Stimulated activated CD8-positive, alpha-beta memory T cell treated with anti-CD3 and anti-CD28 coated beads, Interleukin-7, amount 100 ng/mL, for 4 hours (primary cell): ENCODE measurements at places on chromosomes 5 and 9.

DNA sequence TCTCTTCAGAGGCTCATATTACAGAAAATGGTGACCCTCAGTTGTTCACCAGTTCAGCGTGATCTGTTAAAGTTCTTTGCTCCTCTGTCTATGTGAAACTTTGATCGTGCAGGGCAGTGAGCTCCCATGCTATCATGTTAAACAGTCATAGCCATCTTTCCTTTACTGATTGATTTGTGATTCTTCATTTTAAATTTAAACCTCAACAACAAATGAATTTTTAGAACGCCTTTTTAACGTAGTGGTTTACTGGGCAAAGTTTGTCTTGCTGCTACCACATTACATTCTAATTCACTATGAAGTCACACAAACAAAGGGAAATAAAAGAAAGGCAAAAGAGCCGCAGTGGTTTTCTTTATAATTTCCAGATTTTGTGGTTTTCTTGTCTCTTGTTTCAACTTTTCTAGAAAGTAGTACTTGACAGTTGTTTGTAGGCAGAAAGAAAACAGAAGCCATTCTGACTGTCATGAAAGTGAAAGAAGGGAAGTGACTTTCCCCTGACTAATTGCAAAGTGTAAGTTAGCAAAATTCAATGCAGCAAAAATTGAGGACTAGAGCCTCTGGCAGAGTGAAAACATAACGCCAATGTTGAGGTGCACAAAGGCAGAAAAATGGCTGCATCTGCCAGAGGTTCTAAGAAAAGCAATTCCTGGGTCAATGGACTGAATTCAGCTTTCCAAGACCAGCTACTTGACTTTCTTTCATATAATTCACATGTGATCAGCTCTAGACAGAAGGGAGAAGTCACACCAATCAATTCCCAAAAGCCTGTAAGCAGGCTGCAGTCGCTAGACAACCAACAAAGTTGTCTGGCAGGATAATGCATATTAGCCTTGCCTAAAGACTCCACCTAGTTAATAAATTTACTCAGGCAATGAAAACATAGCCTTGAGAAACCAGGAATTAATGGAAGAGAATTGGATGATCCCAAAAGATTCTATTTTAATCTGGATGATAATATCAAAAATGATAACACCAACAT, 7.1 kb upstream of the IFNA6 start:
- no peak for DNase-seq

DNA sequence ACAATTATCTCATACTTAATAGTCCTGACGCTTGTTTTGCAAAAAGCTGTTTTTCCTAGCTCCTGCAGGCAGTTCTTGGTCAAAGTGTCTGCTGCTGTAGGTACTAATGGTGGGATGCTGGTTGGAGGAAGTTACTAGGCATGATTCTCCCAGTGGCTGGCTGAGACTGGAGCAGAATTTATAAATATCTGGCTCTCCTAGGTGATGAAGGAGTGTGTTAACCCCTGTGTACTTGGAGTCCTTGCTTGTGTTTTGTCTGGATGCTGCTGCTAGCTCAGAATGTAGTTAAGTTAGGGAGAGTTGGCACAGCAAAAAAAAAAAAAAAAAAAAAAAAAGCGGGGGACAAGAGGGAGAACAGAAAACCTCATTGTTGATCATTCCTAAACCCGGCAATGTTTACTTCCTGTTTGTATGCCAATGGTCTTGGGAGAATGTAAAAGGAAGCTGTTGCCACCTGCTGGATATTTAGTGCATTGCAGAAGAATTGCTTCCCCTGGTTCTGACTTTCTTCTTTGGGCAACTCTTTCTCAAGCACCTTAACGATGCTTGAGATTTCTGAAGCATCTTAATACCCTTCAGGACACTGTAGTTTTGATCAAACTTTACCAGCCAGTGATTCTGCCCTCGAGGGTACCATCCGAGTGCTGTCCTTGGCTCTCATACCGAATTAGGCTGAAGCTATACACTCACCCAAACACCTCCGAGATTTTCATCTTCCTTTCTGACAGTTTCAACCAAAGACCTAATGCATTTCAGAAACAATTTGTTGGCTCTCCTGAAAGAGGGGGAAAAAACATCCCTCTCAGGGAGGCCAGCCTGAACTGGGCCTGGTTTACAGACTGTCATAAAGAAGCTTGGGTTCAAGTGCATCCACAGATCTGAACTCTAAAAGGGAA, 71.7 kb upstream of the WWC1 start:
- no peak for DNase-seq

- peak; percentile 55 for DNase-seq
These were observed 40.7 kb upstream of the CLPTM1L start for GRCh38 chr5:1385395-1386273.

- DNase-seq = no peak
These were observed 139.7 kb downstream of the GABBR2 start for GRCh38 chr9:98568909-98569469.

- DNase-seq = no peak
These were observed 134.5 kb downstream of the SEC61B start for GRCh38 chr9:99356512-99356971.

DNA sequence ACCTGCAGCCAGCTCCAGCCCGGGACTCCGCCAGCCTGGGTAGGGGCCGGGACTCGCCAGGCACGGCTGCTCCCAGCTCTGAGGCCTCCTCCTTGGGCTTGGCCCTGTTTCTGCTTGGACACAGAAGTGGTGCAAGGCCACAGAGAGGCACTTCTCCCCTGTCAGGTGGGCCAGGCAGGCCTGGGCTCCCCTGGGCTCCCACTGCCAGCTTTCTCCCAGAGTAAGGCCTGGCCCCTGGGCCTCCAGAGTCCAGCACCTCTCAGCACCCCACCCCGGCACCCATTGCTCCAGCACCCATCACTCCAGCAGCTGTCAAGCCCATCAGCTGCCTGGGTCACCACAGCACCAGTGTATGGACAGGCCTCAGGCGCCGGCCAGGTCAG, 71.1 kb upstream of the LRRTM2 start:
- no peak for DNase-seq

DNA sequence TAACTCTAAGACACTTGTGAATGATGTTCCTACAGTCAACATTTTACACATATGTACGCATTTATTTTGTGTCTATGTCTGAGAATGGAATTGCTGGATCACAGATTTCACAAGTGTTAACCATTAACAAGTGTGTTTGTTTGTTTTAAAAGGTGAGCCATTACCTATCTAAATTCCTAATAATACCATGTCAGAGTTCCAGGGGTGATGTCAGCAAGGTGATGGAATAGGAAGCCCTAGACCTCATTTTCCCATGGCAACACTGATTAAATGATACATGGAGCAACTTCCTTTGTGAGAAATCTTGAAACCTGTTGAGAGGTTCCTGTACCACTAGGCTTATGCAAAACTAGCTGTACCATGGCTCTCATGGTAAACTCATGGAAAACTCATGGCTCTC, 309.7 kb downstream of the CYLC2 start:
- DNase-seq = no peak

- DNase-seq = no peak
These were observed 140.5 kb downstream of the SCAMP1 start for GRCh38 chr5:78500871-78501270.

DNA sequence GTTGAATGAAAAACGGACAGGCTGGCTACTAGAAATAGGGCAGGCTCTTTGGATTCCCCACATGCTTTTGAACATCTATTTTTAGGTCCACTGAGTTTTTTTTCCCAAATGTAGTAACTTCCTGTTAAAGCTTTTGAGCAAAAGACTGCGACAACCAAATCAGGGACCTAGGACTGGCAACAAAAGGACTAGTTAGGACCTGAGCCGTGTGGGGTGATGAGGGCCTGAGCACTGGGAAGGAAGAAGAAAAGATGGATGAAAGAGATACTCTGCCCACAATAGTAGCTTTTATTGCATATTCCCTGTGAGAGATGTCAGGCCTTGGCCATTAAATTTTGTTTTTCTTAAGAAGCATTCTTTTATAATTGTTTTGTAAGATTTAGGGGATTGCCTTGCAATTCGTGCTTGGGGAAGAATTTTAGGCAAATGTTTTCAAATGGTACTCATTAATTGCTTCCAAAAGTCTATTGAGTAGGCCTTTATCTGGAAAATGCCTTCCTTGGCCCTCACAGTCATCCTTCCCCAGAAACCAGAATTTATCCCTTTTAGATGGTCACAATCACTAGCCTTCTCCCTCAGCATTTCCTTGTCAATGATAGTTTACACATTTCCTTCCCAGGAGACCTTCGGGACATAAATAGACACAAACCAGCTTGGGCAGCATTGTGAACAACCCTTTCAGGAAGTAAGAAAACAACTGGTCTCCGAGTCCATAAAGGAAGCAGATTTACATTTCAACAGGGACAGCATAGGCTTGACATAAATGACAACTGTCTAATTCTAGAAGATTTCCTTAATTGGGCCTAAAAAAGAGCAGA, 166.5 kb downstream of the RMI1 start:
- no peak for DNase-seq

- no peak for DNase-seq
These were observed 238.8 kb downstream of the GADD45G start for GRCh38 chr9:89843591-89843990.

DNA sequence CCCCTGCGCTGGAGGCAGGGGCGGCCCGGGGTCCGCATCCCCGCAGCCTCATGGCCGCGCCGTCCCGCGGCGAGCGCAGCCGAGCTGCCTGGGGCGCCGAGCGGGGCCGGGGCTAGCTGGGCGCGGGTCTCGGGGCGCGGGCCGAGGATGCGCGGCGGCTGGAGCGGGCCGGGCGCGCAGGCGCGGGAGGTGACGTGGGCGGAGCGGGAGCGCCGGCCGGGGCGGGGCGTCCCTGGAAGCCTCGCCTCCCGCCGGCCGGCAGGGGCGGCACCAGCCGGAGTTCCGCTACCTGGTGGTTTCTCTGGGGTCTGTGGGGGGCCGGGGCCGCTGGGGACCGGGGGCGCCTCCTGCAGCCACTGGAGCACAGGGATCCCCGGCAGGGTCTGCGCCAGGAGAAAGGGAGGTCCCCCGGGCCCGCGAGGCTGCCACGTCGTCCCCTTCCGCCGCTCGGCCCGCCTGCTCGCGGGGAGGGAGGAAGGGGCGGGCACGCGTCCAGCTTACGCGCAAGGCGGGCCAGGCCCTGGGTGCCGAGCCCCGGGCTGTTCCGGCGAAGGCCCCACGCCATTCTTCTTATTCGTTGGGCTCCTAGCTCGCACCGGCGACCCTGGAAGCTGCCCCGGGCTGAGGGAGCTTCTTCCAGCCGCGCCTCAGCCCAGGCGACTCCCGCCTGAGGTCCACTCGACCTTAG, at the start of gene LPCAT1:
Gene LPCAT1 (minus strand): TSS at position 168 of the 688 bp plus-strand sequence. CDS start 116 bp downstream, at position 52.
- peak; percentile 67 for DNase-seq

DNA sequence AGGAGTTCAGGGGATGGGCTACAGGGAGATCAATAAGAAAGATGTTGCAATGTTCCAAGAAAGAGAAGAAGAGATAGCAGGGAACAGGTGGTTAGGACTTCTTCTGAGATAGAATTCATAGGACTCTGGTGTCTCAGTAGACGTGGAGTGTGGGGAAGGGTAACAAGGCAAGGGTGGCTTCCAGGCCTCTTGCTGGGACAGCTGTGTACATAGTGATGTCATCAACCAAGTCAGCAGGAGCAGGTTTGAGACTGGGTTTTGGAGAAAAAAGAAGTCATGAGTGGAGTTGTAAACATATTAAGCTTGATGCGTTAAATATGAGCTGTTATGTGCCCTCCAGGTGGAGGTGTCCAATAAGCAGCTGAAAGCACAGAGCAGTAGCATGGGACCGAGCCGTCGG, 211.8 kb upstream of the RASEF start:
- no peak for DNase-seq

GRCh38 chr9:124869986-124870560, 8.1 kb downstream of the ARPC5L start:
- peak; percentile 91 for DNase-seq

- DNase-seq = no peak
These were observed 123.3 kb downstream of the SUSD1 start for GRCh38 chr9:112051812-112052211.

GRCh38 chr9:128026773-128027541, 40.2 kb downstream of the NAIF1 start:
- peak; percentile 27 for DNase-seq

DNA sequence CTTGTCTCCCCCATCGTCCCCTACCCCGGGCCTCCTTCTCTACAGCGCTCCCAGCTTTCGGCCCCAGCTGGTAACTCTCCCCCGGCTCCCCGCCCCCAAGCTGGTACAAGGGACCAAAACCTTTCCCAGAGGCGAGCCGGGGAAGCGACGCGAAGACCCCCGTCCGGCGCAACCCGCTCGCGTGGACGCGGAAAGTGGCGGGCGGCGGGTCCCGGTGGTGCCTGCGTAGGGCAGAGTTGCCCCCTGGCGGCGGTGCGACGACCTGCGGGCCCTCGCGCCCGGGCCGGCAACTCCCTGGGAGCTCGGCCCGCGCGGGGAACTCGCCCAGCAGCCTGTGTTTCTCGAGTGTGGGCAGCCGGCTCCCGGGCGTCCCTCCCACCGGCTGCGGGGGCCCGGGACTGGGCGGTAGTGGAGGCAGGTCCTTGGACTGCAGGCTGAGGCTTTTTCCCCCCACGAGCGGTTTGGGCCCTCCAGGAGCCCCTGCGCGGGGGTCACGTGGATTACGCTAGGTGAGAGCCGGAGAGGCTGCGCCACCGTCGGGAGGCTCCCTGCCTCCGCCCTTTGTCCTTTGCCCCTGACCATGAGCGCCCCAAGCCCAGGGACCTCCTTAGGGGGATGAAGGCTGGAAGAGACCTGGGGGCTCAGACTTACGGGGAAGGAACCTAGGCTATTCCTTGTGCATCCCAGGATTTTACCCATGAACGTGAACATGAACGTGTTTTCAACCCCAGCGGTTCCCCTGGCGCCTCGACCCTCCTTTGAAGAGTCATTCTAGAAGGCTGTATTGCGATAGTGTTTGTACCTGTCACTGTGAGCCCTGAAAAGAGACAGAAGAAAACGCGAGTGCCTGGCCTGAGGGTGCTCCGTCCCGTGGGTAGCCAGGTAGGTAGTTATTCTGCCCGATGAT, 2.9 kb upstream of the FOXD1 start:
- peak; percentile 47 for DNase-seq

- DNase-seq = peak; percentile 36
These were observed 2.8 kb upstream of the PFN3 start for GRCh38 chr5:177403102-177403791.

- no peak for DNase-seq
These were observed 304.8 kb upstream of the EFNA5 start for GRCh38 chr5:107975568-107975967.

- no peak for DNase-seq
These were observed 140.9 kb downstream of the SYK start for GRCh38 chr9:90942555-90942954.

DNA sequence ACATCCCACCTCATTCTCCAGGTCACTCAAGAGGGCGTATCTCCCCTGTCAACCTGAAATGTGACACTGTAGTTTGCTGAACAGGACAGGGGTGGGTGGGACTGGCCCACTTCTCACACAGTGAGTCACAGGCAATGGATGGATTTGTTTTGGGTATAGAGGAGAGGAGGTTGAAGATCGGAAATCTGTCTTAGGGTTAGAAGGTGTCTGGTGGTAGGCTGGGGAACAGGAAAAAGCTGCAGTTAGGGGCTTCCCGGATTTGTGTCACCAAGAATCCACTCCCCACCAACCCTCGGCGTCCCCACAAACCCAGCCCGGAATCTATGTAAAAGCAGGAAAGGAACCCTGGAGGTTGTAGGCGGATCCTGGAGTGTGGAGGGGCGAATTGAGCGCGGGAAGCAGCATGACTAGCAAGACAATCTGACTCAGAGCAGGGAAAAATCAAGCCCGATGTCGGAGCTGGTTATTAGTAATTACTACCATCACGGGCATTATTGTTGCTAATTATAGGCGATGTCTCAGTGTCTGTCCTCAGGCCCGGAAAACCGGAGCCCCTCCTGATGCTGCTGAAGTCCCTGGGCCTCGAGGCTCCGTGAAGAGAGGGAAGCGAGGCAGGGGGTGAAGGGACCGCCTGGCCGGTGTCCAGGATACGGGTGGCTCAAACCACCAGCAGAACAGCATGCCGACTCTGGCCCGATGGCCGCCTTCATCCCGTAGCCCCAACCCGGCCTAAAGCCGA, 1.7 kb upstream of the IRX1 start:
- no peak for DNase-seq
